ENCODE measurements at places on chromosomes 6 and 20.

DNA sequence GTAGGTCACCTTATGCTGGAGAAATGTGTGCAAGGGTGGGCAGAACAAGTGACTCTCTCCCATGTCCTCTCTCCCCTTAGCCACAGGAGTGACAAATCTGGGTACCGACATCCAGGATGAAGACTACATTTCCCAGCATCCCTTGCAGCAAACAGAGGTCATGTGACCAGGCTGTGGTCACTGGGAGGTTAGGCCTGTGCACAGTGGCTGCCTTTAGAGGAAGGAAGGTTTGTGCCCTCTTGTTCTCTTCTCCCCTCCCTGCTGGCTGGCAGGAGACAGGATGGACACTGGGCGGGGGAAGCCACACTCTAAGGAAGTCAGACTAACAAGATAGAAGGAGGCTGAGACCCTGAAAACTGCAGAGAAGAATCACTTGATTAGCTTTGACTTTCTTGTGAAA lies 360.2 kb downstream of the PREX1 start:
- no peak for DNase-seq

DNA sequence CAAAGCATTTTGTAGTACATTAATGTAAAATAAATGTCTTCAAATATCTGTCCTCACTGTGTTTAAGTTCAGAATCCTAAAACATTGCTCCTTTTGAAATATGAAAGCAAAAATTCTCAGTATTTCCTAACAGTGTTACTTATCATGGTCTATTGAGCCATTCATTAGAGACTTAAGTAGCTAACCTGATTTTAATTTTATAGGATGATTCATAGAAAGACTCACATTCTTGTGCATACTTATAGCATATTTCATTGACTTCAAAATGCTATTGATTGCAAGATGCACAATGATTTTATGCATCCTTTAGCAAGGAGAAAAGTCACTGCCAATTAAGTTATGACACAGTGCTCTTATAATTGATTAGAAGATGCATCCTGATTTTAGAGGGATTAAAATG lies 85.7 kb downstream of the HIVEP1 start:
- DNase-seq: no peak

DNA sequence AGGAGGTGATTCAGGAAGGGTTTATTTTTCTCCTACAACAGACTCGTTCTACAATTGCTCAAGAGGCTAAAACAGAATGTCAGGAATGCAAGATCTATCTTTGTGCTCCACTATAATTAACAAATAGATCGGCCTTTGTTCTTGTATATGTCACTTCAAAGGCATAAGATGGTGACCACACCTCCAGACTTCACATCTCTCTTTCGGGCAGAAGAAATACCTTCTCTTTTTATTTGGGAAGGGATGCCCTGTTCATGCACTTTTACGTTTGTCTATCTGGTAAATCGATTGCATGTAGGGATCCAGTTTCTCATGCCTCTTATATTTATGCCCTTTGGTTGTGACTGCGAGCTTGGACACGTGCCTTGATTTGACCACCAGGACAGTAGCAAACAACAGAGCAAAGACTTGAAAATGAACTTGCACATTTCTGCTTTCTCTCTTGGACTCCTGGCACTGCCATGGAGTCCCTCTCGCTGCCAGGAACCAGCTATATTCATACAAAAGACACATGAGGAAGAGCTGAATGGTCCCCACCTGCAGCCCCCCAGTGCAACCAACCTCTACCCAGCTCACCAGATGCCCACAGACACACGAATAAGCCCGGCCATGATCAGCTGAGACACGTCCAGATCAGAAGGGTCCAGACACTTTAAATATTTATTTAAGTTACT lies 219.8 kb upstream of the STXBP5 start:
- DNase-seq: no peak

DNA sequence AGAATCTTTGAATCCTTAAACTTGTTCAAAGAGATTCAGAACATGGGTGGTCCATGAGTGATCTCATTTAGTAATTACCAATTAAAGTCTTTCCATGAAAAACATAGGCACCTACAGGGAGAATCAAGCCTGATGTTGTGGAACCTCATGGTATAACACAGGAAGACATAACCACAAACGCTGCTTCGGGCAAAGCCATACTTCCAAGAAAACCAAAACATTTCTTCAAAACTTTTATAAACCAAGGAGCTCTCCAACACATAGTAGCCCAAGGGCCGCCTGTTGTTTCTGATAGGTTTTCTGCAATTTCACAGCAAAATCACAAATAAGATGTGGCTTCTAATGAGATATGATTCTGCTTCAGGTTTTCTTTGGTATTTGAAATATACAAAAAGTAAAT lies 2.5 kb downstream of the CHD6 start:
- no peak for DNase-seq

- peak; percentile 24 for DNase-seq
Observed at GRCh38 chr20:58233881-58234528, 5.6 kb upstream of the ANKRD60 start.

DNA sequence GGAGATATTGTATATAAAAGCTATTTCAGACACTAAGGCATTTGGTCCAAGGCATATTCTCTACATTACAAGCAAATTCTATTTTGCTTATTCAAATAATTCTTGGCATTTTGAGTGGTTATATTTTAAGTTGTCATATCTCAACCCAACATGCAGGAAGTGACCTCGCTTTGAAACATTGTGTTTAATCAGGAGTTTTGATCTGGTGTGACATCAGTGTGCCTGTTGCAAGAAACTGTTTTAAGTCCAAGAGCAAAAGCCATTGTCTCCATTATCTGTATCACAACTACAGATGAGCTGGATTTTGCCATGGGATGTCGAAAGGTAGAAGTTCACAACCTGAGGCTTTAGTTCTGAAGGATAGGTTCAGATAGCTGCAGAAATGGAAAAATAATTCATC lies 509.9 kb upstream of the ID4 start:
- DNase-seq: no peak

GRCh38 chr6:72739368-72739779 lies 117.5 kb downstream of the KCNQ5 start:
- DNase-seq: no peak
